ENCODE measurements at places on chromosomes 12 and 14.
A peak's percentile ranks its signal among the peaks of the same experiment; 100 is the strongest.

DNA sequence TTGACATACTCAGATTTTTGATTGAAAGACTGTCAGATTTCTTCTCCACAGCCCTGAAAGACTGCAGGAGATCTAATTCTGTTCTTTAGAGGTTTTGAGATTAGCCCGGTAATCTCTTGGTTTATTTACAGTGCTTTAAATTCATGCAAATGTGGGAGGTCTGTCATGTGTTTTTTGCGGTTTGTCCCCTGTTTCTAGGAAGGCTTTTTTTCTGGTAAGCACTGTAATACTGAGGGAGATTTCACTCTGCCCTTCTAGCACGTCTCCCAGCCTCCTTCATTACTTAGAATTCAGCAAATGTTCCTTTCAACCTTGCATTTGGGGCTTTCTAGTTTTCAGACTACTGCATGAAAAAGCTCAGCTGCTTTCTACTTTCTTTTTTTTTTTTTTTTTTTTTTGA is 31.1 kb downstream of the GPHN start:
- DNase-seq, result no peak

GRCh38 chr14:69818758-69819191 is 21.7 kb upstream of the SLC10A1 start:
- DNase-seq, result peak; percentile 84

DNA sequence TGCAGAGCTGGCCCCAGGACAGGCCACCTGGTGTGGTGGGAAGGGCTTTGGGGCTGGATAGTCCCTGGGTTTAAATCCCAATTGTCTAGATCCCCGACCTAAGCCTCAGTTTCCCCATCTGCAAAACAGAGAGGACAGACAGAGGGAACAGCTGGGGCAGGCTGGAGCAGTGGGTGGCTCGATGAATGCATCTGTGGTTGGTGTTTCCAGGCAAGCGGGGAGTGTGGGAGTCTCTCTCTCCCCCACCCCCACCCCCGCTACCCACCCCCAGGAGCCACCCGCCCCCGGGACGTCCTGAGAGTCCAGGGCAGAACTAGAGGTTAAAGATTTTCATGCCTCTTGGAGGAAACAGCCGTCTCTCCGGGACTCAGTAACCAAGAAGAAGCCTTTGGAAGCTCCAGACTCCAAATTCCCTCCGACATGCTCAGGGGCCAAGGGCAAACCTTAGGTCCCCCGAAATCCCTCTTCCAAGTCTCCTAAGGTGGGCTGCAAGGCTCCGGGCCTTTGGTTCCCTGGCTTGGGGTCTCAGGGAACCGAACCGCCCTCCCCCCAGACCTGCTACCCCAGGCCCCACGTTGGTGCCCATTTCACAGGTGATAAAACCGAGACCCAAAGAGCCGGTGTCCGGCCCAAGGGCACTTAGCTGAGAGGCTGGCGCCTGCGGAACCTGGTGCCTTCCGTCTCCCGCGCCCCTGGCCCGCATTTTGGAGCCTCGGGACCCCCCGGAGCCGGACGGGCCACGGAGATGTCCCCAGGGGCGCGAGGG is 474 bp downstream of the TRPV4 start:
- DNase-seq, result no peak

GRCh38 chr12:750366-751191 is 1.8 kb upstream of the WNK1 start:
- no peak for DNase-seq

DNA sequence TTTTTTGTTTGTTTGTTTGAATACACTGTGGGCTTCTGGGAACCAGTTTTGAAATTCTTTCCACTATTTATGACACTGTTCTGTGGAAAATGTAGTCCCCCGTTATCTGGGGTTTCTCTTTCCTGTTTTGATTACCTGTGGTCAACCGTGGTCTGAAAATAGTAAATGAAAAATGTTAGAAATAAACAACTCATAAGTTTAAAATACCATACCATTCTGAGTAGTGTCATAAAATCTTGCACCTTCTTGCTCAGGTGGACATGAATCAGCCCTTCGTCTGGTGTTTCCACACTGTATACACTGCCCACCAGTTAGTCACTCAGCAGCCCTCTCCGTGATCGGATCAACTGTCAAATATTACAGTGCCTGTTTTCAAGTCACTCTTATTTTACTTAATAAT is 5.1 kb upstream of the PAPOLA start:
- DNase-seq, result no peak

- DNase-seq, result no peak
Measured at GRCh38 chr12:4084573-4084972, 189.0 kb upstream of the CCND2 start.

GRCh38 chr12:26010293-26010821 is 51.9 kb downstream of the RASSF8 start:
- DNase-seq, result no peak

- DNase-seq, result peak; percentile 18
Measured at GRCh38 chr14:59241121-59241520, 52.7 kb downstream of the DAAM1 start.

- DNase-seq, result no peak
Measured at GRCh38 chr12:77963576-77964178, 133.0 kb downstream of the NAV3 start.

DNA sequence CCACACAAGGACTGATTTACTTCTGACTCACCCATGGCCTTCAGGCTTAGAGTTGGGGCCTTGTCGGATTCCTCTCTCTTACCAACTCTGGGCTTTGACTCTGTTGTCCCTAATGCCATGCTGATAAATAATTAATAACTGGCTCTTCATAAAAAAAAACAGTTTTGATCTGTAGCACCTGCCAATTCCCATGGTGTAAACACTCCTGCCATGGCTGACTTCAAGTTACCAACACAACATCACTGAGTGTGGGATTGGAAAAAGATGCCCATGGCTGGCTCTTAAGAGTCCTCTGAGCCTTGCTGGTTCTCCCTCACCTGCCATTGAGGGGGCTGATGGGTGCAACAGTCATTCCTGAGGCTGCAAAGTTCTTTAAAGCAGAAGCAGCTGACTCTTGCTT is 104.8 kb downstream of the KIF26A start:
- DNase-seq, result no peak

DNA sequence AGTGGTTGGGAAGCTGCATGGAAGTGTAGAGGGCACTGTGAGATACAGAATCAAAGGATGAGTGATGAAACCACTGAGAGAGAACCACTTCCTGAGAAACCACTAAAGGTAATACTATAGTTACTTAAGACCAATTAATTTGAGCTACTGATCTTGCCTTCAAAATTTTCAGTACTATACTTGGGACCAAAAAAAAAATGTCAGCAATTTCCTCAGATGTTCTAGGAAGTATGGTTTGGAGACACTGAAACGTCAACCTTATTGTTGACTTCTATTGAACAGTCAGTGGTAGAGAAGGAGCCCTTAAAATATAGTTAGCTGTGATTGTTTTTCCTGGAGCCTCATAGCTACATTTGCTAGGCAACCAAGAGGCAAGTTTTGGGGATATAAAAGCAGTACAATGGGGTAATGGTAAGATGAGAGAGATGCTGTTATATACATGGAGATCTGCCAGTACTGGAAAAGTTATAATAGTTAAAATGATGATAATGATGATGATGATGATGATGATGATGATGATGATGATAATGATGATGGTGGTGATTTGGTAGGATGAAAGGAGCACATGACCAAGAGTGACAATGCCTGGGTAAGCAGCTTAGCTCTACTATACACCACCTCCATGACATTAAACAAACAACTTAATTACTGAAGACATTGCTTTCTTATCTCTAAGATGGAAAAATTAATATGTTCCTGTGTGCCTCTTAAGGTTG is 300.9 kb upstream of the G2E3 start:
- no peak for DNase-seq

- DNase-seq, result no peak
Measured at GRCh38 chr14:23370221-23370620, 2.4 kb upstream of the IL25 start.

DNA sequence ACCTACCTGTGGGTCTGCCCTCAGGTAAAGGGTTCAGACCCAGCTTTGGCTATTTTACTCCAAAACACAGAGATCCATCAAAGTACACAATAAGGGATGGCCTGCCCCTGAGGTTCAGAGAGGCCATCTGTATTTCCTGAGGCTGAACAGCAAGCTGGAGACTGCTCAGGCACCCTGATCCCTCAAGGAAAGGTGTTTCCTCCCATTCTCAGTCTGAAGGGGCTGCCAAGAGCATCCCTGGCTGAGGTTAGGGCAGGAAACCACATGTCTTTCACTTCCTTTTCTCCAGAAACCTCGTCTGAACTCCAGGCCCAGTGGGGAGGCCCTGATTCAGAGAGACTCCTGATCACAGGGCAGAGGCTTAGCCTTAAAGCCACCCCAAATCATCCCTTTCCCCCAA is 1.5 kb downstream of the RILPL1 start:
- peak; percentile 89 for DNase-seq

- no peak for DNase-seq
Measured at GRCh38 chr12:49716553-49716952, 9.3 kb upstream of the FMNL3 start.

DNA sequence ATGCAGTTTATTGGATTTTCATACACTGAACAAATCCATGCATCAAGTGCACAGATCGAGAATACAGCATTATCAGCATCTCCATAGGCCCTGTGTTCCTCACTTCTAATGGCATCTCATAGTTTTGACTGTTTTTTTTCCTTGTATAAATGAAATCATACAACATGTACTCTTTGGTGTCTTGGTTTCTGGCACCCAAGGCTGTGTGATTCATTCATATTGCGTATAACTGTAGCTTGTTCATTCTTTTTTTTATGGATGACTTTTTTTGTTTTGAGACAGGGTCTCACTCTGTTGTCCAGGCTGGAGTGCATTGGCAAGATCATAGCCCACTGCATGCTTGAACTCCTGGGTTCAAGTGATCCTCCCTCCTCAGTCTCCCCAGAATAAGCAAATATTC is 14.3 kb downstream of the RASSF8 start:
- DNase-seq, result no peak

DNA sequence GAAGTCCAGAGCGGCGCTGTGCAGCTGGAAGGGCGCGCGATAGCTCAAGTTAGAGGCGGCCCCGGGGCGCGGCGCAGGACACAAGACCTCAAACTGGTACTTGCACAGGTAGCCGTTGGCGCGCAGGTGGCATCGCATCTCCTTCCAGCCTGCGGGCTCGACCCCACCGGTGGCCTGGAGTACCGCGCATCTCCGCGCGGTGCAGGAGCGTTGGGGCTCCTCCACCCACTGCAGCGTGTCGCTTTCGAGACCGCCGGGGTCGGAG is 553 bp downstream of the CLEC14A start:
- DNase-seq, result no peak

DNA sequence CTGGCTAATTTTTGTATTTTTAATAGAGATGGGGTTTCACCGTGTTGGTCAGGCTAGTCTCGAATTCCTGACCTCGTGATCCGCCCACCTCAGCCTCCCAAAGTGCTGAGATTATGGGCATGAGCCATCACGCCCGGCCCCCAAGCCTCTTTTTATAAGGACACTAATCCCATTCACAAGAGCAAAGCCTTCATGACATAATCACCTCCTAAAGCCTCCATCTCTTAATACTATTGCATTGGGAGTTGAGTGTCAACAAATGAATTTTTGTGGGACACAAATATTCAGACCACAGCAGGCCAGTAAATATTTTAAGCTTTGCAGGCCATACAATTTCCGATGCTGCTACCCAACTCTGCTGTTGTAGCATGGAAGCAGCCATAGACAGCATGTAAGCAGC is 10.9 kb downstream of the RNF212B start:
- no peak for DNase-seq

DNA sequence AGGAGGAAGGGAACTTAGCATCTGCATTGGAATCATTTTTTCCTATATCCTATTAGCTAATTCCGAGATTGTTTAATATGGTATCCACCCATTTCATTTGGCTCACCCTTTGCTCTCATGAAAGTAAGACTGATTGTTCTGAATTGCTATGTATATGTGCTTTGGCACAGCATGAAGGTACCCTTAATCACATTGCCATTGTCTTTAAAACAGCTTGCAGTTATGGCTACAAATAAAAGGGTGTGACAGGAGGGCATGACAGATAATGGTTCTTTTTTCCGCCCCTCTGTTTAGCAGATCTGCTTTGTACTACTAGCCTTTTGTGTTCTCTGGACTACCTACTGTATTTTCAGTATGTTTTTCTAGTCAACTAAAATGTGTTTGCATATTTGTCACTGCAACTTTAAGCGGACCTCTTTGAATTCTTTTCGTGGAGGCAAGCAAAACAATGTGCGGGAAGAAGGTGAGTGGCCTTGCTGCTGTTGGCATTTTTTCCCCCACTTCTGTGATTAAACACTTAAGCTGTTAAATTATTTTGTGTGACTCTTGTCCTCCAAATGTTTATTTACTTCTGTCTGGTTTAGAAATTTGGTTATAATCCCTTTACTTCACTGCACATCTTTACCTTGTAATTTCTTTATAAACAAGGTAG is 35.8 kb downstream of the FBXO34 start:
- DNase-seq, result no peak

GRCh38 chr14:37186865-37187264 is 10.9 kb upstream of the MIPOL1 start:
- no peak for DNase-seq

DNA sequence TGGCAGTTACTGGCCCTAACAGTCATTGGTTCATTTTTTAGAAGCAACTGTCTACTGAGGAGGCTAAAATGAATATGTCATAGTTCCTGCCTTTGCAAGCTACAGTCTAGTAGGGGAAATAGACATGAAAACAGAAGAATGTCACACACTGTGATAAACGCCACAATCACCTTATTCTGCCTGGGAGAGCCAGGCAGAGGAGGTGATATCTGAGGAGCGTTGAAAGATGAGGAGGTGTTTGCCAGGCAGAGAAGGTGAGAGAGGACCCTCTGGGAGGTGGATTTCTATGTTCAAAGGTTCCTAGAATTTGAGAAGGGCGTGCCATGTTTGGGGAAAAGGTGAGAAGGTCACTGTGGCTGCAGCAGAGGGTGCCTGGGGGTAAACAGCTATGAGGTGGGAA is 185.7 kb downstream of the PAX9 start:
- DNase-seq, result no peak

DNA sequence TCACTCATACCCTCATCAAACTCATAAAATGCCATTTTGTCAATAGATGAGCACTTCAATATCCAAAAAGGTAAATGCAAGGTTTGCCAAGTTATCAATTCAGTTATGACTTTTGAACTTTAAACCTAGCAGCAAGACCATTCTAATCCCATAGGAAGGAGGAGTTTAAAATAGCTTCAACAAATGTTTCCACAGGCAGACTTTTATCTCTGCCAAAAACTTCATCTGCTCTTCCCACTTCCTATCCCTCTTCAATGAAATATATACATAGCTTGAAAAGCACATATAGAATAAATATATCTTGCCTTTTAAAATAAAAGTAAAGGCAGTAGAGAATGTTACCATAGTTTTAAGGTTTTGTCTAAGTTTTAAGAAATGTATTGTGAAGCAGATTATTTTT is 1749.1 kb upstream of the SEL1L start:
- no peak for DNase-seq

DNA sequence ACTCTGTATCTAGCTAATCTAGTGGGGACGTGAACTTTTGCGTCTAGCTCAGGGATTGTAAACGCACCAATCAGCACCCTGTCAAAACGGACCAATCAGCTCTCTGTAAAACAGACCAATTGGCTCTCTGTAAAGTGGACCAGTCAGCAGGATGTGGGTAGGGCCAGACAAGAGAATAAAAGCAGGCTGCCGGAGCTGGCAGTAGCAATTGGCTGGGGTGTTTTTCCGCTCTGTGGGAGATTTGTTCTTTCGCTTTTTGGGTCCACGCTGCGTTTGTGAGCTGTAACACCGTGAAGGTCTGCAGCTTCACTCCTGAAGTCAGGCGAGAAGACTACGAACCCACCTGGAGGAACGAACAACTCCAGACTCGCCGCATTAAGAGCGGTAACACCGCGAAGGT is 76.5 kb downstream of the SPRING1 start:
- no peak for DNase-seq

Data from KBM-7 (cell line).